ENCODE measurements at places on chromosomes 16 and 17. TPM values are rescaled to one million over a fixed set of nuclear protein-coding genes. Genes with fewer than 3 reads are reported as not detected.

Gene DHX58
- total RNA-seq, result 14.4 TPM

Gene SLC6A2
- total RNA-seq, result 7.8 TPM

Gene SOST
- not detected for total RNA-seq

Gene TMEM219
- total RNA-seq, result 28.2 TPM

Gene TBC1D3G
- total RNA-seq, result 0.41 TPM

Gene AOC3
- 23.0 TPM for total RNA-seq

Gene TPSB2
- 5.8 TPM for total RNA-seq

Gene KRT27
- total RNA-seq, result not detected

Gene TTC19
- total RNA-seq, result 78.3 TPM

Gene CCDC154
- 0.51 TPM for total RNA-seq

Gene USP43
- 1.0 TPM for total RNA-seq

Gene CCL17
- not detected for total RNA-seq

Gene TAC4
- total RNA-seq, result not detected

Gene CLEC10A
- 2.8 TPM for total RNA-seq

Gene GRAP
- total RNA-seq, result 8.1 TPM

Gene C16orf92
- total RNA-seq, result not detected
